ENCODE measurements at places on chromosomes 12 and 14. TPM values are rescaled to one million over a fixed set of nuclear protein-coding genes. Genes with fewer than 3 reads are reported as not detected.

Gene TSHR
- not detected for total RNA-seq

Gene HOXC9
- total RNA-seq, result not detected

Gene SCFD1
- 63.6 TPM for total RNA-seq

Gene BCL2L14
- 0.38 TPM for total RNA-seq

Gene EFCAB11
- 0.36 TPM for total RNA-seq

Data from CD4-positive, alpha-beta T cell (primary cell).